ENCODE measurements at places on chromosomes 6 and 20. TPM values are rescaled to one million over a fixed set of nuclear protein-coding genes. Genes with fewer than 3 reads are reported as not detected.
A peak's percentile ranks its signal among the peaks of the same experiment; 100 is the strongest.

DNA sequence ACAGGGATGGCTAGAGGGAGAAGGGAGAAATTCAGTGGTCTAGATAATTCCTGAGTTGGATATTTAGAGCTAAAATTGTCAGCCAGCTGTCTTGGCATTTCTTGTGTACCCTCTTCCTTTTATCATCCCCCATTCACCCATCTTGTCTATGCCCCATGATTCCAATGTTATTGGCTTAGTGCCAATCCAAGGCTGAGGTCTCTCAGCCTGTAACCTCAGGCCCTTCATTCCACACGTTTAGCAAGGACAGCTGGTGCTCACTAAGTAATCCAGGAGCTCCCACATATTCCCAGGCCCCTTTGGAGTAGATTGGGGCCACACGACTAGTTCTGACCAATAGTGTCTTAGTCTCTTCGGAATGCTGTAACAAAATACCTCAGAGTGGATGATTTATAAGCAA, 112.4 kb upstream of the ATXN1 start:
- no peak for DNase-seq
- H3K27me3 ChIP-seq: peaks cover 39% of the 10 kb centered on the region
- H3K4me3 ChIP-seq: no peak overlapping the region
- no peaks in the 10 kb centered on the region for H3K36me3 ChIP-seq
- no peak overlapping the region for H3K27ac ChIP-seq
- H3K4me1 ChIP-seq: no peaks in the 10 kb centered on the region

GRCh38 chr6:10101551-10102252, 313.2 kb downstream of the TFAP2A start:
- no peak overlapping the region for H3K4me3 ChIP-seq
- no peak for DNase-seq
- no peaks in the 10 kb centered on the region for H3K4me1 ChIP-seq
- H3K27me3 ChIP-seq: no peaks in the 10 kb centered on the region

DNA sequence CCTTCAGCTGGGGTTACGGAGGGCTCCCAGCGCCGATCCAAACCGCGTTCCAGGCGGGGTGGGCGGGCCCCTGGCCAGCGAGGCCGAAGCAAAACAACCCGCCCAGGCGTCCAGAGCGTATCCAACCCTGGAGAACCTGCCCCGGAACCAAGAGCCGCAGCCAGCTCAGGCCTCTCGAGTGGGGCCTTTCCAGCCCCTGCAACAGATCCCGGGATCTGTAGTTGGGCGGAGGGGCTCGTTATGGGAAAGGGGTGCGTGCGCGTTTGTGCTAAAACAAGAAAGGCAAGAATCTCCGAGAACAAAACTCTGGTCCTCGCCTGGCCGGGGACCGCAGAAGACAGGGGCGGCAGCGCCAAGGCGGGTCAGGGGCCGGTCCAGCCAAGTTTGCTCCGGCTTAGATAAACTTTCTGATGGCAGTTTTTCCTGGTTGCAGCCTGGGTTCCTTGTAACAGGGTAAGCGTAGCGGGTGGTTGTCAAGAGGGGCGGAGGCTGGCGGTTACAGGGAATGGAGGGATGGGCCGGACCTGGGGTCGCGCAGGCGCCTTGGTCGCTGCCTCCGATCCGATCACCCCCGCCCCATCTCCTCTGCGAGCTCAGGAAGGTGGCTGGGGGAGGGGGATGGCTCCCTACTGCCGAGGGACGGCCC, 448 bp upstream of the RIN2 start:
- H3K27ac ChIP-seq: no peak overlapping the region
- peaks cover 56% of the 10 kb centered on the region for H3K27me3 ChIP-seq
- DNase-seq: no peak
- no peaks in the 10 kb centered on the region for H3K36me3 ChIP-seq
- no peak overlapping the region for H3K4me3 ChIP-seq

GRCh38 chr20:49705358-49705757, 8.3 kb downstream of the B4GALT5 start:
- no peaks in the 10 kb centered on the region for H3K27me3 ChIP-seq
- H3K4me1 ChIP-seq: peaks cover 31% of the 10 kb centered on the region
- peaks cover 2% of the 10 kb centered on the region for H3K36me3 ChIP-seq
- DNase-seq: no peak
- H3K27ac ChIP-seq: peak overlapping the region; percentile 46

Gene CFAP206
- not detected for total RNA-seq
